ENCODE measurements at places on chromosomes 2 and 18.

DNA sequence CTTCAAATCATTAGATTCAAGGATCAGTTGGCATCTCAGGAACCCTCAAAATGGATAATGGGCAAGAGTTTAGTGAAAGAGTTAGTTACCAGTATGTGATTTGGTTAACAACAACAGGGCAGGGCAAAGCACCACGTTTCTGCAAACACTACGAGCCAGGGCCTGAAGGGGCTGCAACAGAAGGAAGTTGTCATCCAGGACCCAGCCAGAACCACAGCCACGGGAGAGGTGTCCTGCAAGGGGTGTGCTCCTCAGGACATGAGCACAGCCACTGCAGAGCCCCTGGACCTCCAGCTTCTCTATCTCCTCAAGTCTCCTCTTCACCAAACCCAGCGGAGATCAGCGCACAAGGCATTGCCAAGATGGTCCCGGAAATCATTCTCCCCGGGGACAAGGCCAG lies 173.3 kb upstream of the PIEZO2 start:
- no peak for DNase-seq

GRCh38 chr2:199414001-199414400 lies 43.7 kb downstream of the SATB2 start:
- DNase-seq: no peak

- DNase-seq: no peak
These were observed 289.3 kb upstream of the TNP1 start for GRCh38 chr2:217149087-217149660.

DNA sequence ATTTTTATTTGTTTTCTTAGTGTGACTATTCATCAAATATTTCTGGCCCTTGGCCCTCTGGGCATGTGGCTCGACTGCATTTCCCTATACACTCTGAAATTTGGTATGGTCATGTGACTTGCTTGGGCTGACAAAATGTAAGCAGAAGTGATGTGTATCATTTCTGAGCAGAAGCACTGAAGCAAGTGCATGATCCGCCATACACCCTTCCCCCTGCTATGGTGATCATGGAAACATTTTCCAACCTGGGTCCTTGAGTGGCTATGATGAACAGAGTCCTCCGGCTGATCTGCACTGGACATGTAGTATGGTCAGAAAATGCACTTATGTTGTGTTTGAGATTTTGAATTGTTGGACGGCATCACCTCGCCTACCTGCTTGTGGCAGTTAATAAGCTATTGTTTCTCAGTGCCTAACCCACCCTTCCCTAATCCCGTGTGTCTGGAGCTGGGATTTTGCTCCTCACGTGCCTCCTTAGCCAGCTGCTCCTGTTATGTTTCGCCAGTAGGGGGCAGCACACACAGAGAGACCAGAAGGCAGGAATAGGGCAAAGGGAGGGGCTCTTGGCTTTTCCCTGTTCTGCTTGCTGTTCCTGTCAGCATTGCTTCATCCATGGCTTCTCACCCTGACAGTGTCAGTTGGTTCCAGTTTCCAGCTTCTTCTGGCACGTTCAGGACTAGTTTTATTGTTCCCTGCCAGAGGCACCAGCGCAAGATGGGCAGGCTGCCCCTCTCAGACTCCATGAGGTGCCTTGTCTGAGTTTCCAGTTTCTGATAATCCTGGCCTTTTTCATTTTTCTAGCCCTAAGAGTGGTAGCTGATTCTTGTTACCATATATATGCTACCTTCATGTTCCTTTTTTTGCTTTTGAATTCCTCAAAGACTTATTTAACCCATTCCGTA lies 207.4 kb downstream of the ARL6IP6 start:
- no peak for DNase-seq

DNA sequence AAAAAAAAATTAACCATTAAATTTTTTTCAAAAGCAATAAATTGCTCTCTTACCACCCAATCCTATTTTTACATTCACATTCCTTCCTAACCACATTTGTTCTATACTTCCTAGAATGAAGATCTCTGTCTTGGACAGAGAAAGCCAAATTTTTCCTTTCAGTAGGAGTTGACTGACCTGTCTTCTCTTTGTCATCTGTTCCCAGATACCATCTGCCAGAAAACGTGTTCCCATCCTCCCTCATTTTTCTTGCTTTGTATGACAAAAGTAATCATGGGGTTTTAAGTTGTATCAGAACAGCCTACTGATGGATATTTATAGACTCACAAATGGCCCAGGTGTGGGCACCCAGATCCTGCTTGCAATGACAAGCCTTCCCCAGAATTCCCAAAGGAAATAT lies 182.1 kb downstream of the CYP26B1 start:
- DNase-seq: no peak

All from cerebellum (tissue), 4 donors.